ENCODE measurements at places on chromosomes 1 and 21.

- H3K27ac ChIP-seq: no peak overlapping the region
- no peak for DNase-seq
- H3K27me3 ChIP-seq: peaks cover 7% of the 10 kb centered on the region
- 0 out of 2 replicates have a peak, but pooled peaks cover 3% of the 10 kb centered on the region for H3K4me1 ChIP-seq
- H3K4me3 ChIP-seq: no peak overlapping the region
- no peaks in the 10 kb centered on the region for H3K36me3 ChIP-seq
Measured at GRCh38 chr1:7896994-7897393, 43.6 kb downstream of the TNFRSF9 start.

GRCh38 chr21:36149788-36150711 is 6.6 kb upstream of the DOP1B start:
- peak overlapping the region; percentile 1 for H3K27ac ChIP-seq
- no peak overlapping the region for H3K4me3 ChIP-seq
- H3K4me1 ChIP-seq: peaks cover 15% of the 10 kb centered on the region

DNA sequence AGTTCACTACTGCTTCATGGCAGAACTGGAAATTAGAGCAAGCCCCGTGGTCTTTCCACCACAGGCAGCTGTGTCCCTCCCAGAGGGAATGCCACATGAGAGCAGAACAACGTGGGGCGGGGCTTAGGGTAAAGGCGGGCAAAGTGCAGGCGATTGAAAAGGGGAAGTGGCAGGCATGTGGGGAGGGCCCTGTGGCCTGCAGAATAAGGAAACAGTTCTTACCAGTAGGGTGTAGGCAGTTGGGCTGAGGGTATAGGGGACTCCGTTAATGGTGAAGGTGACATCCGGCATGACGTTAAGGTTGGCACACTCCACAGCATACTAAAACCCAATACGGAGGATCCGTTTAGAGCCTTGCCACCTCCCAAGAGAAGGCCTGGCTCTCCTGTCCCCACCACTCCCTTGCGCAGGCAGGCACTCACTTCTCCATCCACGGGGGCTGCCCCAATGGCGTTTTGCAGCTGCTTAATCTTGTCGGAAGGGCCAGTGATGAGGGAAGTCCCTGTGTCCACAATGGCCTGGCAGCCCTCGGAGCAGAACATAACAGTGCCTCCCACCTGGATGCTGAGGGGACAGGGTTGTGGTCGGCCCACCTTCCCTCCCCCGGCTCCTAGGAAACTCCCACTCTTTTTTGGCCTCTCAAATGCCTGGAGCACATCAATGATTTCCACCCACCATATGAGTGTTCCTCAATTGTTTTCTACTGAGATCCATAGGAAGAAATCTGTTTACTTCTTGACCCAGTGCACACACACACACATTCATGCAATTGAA is 9.1 kb upstream of the RAB7B start:
- peaks cover 9% of the 10 kb centered on the region for H3K4me1 ChIP-seq
- no peak overlapping the region for H3K4me3 ChIP-seq
- DNase-seq: peak; percentile 64
- H3K36me3 ChIP-seq: no peaks in the 10 kb centered on the region
- no peaks in the 10 kb centered on the region for H3K27me3 ChIP-seq
- no peak overlapping the region for H3K27ac ChIP-seq

DNA sequence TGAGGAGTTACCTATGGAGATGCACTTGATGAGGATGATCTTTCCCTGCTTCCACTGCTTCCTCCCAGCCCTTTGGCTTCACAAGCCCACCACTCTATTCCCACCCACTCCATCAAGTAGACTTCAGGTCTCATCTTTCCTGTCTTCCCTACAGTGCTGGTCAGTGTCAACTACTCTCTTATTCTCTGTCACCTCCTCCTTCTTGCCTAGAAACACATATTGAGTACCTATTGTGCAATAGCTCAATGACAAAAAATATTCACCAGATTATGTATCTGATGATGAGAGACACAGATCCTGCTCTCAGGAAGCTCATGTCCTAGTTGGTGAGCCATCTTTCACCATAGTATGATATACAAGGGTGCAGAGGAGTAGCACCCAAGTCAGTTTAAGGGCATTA is 82.2 kb upstream of the NFASC start:
- no peaks in the 10 kb centered on the region for H3K36me3 ChIP-seq
- H3K4me1 ChIP-seq: no peaks in the 10 kb centered on the region
- no peak for DNase-seq
- H3K27me3 ChIP-seq: no peaks in the 10 kb centered on the region
- H3K4me3 ChIP-seq: no peak overlapping the region

- peaks cover 10% of the 10 kb centered on the region for H3K4me1 ChIP-seq
- H3K4me3 ChIP-seq: no peak overlapping the region
Measured at GRCh38 chr1:113205980-113206766, 133.2 kb downstream of the LRIG2 start.

GRCh38 chr1:221117548-221117951 is 238.3 kb downstream of the HLX start:
- H3K4me1 ChIP-seq: no peaks in the 10 kb centered on the region
- no peak overlapping the region for H3K27ac ChIP-seq
- H3K27me3 ChIP-seq: no peaks in the 10 kb centered on the region
- H3K4me3 ChIP-seq: no peak overlapping the region
- no peaks in the 10 kb centered on the region for H3K36me3 ChIP-seq

DNA sequence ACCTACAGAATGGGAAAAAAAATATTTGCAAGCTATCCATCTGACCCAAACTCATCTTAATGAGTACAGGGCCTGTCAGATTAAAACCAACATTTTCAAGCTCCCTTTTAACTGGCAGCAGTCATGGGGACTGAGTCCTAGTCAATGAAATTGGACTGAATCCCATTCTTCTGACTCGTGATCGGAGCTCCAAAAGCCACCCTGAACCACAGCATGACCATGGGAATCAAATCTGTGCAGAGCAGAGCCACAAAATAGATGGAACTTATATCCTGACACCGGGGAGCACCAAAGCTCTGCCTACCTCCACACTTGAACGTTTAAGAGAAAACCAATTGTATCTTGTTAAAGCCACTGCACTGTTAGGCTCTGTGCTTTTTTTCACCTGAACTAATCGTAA is 5.0 kb upstream of the RWDD3 start:
- DNase-seq: no peak
- no peak overlapping the region for H3K27ac ChIP-seq
- H3K4me3 ChIP-seq: no peak overlapping the region
- no peaks in the 10 kb centered on the region for H3K4me1 ChIP-seq
- no peaks in the 10 kb centered on the region for H3K27me3 ChIP-seq
- no peaks in the 10 kb centered on the region for H3K36me3 ChIP-seq

GRCh38 chr1:227417756-227418480 is 99.6 kb upstream of the CDC42BPA start:
- H3K4me1 ChIP-seq: no peaks in the 10 kb centered on the region
- no peaks in the 10 kb centered on the region for H3K27me3 ChIP-seq
- H3K36me3 ChIP-seq: no peaks in the 10 kb centered on the region
- no peak overlapping the region for H3K27ac ChIP-seq
- DNase-seq: no peak

- no peaks in the 10 kb centered on the region for H3K36me3 ChIP-seq
- no peak overlapping the region for H3K4me3 ChIP-seq
- H3K4me1 ChIP-seq: no peaks in the 10 kb centered on the region
- no peak overlapping the region for H3K27ac ChIP-seq
Measured at GRCh38 chr1:199157494-199157893, 518.7 kb downstream of the PTPRC start.

GRCh38 chr1:176102768-176103350 is 104.2 kb downstream of the COP1 start:
- DNase-seq: no peak
- H3K36me3 ChIP-seq: no peaks in the 10 kb centered on the region
- no peak overlapping the region for H3K4me3 ChIP-seq

DNA sequence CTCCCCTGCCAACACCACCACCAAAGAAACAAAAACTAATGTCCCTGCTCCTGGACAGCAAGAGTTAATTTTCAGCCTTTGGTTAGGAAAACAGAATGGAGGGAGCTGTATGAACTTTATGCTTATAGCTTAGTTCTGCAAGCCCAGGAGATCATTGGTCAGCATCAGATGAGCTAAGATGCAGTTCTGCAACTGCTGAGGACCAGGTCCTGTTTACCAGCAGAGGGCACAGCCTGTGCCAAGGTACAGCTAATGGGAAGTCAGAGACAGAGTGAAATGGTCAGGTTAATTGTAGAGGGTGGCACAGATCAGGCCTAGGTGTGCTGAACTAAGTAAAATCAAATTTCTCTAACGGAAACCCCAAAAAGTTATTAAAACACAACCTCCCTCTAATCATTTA is 161.3 kb downstream of the ROR1 start:
- H3K4me3 ChIP-seq: no peak overlapping the region
- H3K27me3 ChIP-seq: no peaks in the 10 kb centered on the region
- peak; percentile 56 for DNase-seq
- H3K27ac ChIP-seq: no peak overlapping the region
- peaks cover 3% of the 10 kb centered on the region for H3K4me1 ChIP-seq

- no peaks in the 10 kb centered on the region for H3K36me3 ChIP-seq
- H3K27me3 ChIP-seq: no peaks in the 10 kb centered on the region
- H3K4me1 ChIP-seq: no peaks in the 10 kb centered on the region
- no peak overlapping the region for H3K27ac ChIP-seq
- no peak for DNase-seq
- H3K4me3 ChIP-seq: no peak overlapping the region
Measured at GRCh38 chr1:187654635-187655034, 825.9 kb downstream of the PLA2G4A start.

DNA sequence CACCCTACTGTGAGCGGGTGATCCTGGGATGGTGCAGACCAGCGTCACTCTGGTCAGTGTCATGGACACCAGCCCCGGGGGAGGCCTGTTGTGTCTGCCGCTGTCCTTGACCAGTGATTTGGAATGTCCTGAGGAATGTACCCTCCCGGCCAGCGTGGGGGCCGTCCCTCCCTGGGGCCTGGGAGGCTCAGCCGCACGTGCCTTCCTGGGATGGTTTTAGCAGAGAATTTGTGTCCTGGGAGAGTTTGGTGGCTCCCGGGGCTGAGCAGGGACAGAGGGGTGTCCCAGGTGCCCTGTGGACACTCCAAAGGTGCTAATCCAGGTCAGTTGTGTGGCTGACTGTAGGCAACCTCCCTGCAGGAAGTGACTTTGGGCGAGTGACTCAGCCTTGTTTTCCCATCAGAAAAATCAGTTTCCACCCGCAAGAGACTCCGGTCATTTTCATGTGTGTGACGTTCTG is 6.2 kb downstream of the ARHGEF16 start:
- peaks cover 100% of the 10 kb centered on the region for H3K27me3 ChIP-seq
- H3K27ac ChIP-seq: no peak overlapping the region
- H3K4me3 ChIP-seq: no peak overlapping the region

GRCh38 chr1:22222723-22223122 is 79.8 kb upstream of the WNT4 start:
- no peak for DNase-seq
- H3K4me3 ChIP-seq: no peak overlapping the region
- peaks cover 97% of the 10 kb centered on the region for H3K27me3 ChIP-seq
- H3K36me3 ChIP-seq: no peaks in the 10 kb centered on the region

DNA sequence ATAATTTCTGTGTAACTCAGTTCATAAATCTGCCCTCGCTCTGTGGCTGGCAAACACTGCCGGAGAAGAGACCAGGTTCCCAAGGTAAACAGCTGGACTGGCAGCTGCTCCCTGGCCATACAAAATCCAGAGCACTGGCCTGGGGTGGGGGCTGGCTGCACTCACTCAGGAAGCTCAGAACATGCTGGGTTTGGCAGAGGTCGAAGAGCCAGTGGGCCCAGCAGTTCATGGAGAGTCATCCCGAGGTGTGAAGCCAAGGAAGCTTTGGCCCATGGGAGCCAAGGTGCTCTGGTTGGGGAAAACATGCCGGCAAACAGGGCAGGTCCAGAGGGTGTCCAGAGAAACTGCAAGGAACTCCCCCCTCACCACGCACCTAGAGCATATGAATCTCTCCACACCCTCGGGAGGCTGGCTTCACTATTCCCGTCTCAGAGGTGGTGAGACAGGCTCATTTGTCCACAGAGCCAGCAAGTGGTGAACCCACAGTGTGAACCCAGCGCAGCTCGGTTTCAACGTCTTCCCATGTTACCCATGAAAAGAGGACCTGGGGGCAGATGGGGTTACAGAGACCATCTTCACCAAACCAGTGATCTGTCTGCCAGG is 102.4 kb downstream of the DMRTB1 start:
- H3K27me3 ChIP-seq: no peaks in the 10 kb centered on the region
- H3K4me1 ChIP-seq: no peaks in the 10 kb centered on the region
- no peak overlapping the region for H3K4me3 ChIP-seq
- H3K36me3 ChIP-seq: no peaks in the 10 kb centered on the region
- no peak for DNase-seq

GRCh38 chr1:27297903-27298302 is 24.1 kb upstream of the TMEM222 start:
- no peaks in the 10 kb centered on the region for H3K27me3 ChIP-seq
- H3K4me1 ChIP-seq: no peaks in the 10 kb centered on the region
- no peak overlapping the region for H3K27ac ChIP-seq

DNA sequence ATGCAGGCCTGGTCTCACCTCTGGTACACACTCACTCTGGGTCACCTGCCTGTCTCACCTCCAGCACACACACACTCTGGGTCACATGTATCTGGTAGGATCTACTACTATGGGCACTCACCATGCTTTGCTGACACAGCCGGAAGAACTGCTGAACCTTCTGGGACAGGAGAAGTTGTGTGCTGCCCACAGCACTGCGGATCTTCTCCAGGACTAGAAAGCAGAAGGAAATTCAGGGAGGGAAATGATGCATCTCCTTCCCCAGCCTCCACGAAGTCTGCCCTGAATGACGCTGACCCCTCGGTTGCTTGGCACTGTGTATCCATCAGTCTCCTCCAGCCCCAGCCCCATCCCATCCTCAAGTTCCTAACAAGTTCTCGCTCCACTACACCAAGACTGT is 7.9 kb upstream of the SMIM12 start:
- H3K36me3 ChIP-seq: no peaks in the 10 kb centered on the region
- no peak overlapping the region for H3K27ac ChIP-seq
- peaks cover 24% of the 10 kb centered on the region for H3K27me3 ChIP-seq
- no peak for DNase-seq
- H3K4me1 ChIP-seq: no peaks in the 10 kb centered on the region

GRCh38 chr1:1989789-1990188 is 13.8 kb downstream of the CFAP74 start:
- DNase-seq: no peak
- no peaks in the 10 kb centered on the region for H3K4me1 ChIP-seq
- H3K27me3 ChIP-seq: peaks cover 89% of the 10 kb centered on the region
- no peaks in the 10 kb centered on the region for H3K36me3 ChIP-seq
- no peak overlapping the region for H3K27ac ChIP-seq

DNA sequence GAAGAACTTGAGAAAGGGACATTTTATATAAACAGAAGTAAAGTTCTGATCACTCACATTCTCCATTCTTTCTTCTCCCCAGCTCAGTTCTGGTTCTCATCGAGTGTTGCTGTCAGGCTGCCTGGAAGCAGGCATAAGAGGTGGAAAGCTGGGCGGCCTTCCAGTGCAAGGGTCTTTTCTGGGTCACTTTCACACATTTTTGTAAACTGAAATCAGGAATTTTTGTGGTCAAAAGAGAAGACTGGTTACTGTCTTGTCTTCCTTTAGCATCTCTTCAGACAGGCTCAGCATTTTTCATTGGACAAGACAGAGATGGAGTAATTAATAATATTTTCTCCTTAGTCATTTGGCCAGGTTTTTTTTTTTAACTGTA is 93.7 kb downstream of the CTH start:
- H3K4me1 ChIP-seq: no peaks in the 10 kb centered on the region
- no peak for DNase-seq
- H3K27me3 ChIP-seq: no peaks in the 10 kb centered on the region

- H3K27ac ChIP-seq: no peak overlapping the region
- no peaks in the 10 kb centered on the region for H3K4me1 ChIP-seq
- no peaks in the 10 kb centered on the region for H3K36me3 ChIP-seq
Measured at GRCh38 chr21:45455674-45456583, 51.0 kb downstream of the COL18A1 start.

GRCh38 chr1:27503844-27504587 is 14.0 kb upstream of the WASF2 start:
- DNase-seq: no peak
- H3K36me3 ChIP-seq: no peaks in the 10 kb centered on the region
- H3K4me1 ChIP-seq: no peaks in the 10 kb centered on the region
- H3K27me3 ChIP-seq: no peaks in the 10 kb centered on the region

- peak; percentile 12 for DNase-seq
- H3K4me3 ChIP-seq: no peak overlapping the region
- no peaks in the 10 kb centered on the region for H3K36me3 ChIP-seq
- no peaks in the 10 kb centered on the region for H3K27me3 ChIP-seq
Measured at GRCh38 chr1:64150266-64150665, 53.2 kb upstream of the UBE2U start.
